Lower leg skin (tissue), 4 donors: ENCODE measurements at places on chromosomes 12 and 14.

- no peak for DNase-seq
Measured at GRCh38 chr12:20097626-20098025, 270.7 kb upstream of the PDE3A start.

- no peak for DNase-seq
Measured at GRCh38 chr14:71230897-71231296, 323.6 kb downstream of the PCNX1 start.

GRCh38 chr12:107287436-107288413 is 194.4 kb upstream of the CRY1 start:
- no peak for DNase-seq

GRCh38 chr14:20512177-20512905 is 7.0 kb downstream of the RNASE10 start:
- DNase-seq: no peak

DNA sequence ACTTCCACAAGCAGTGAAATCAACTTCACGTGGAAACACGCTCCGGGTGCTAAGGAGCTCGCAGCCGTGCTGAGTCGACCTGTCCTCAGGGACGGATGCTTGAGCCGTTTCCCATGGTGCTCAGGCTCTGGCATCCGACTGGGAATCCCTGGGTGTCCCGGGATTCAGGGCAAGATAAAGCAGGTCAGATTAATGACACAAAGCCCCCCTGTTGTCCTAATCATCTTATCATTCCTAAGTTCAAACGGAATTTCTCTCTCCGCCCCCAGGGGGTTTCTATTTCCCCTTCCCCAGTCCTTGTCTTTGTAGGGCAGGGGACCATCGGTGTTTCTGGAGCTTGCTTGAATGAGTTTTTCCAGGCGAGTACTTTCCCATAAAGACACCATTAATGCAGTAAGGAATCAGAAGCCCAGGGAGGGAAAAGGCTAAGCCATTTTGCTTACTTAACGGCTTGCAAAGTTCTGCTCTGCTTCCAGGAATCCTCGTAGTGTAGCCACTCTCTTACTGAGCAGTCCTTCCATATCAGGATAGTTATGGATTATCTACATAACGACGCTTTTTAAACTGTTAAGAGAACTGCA is 116.5 kb downstream of the TMEM132C start:
- no peak for DNase-seq
